ENCODE measurements at places on chromosomes 1 and 21. TPM values are rescaled to one million over a fixed set of nuclear protein-coding genes. Genes with fewer than 3 reads are reported as not detected.

GPR25 gene
- 0.62 TPM for total RNA-seq

- no peak for DNase-seq
- no peaks in the 10 kb centered on the region for H3K27me3 ChIP-seq
These were observed 20.4 kb upstream of the RGS16 start for GRCh38 chr1:182624577-182624976.

DNA sequence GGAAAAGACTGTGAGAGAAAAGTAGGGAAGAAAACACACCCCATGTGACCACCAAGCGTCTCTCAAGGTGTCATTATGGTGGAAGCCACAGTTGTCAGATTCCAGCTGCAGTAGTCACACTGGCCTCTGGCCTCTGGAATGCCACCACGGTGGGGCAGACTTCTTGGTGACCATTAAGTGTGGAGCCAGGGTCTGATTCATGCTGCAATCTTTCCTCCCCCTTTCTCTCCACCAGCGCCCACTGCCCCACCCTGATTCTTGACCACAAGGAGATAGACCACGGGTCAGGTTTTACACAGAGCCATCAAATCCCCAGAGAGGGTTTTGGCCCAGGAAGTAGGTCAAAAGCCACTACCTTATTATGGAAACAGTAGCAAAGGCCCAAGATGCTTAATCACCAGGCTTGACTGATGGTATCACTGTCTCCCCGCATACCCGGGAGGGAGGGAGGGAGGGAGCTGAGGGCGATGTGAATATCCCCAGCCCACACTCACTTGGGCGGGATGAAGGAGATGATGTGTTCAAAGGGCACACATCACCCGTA is 52.7 kb upstream of the GRHL3 start:
- no peaks in the 10 kb centered on the region for H3K4me1 ChIP-seq
- H3K27ac ChIP-seq, result no peak overlapping the region
- no peaks in the 10 kb centered on the region for H3K36me3 ChIP-seq
- no peak overlapping the region for H3K4me3 ChIP-seq
- no peak for DNase-seq
- H3K27me3 ChIP-seq, result no peaks in the 10 kb centered on the region

DNA sequence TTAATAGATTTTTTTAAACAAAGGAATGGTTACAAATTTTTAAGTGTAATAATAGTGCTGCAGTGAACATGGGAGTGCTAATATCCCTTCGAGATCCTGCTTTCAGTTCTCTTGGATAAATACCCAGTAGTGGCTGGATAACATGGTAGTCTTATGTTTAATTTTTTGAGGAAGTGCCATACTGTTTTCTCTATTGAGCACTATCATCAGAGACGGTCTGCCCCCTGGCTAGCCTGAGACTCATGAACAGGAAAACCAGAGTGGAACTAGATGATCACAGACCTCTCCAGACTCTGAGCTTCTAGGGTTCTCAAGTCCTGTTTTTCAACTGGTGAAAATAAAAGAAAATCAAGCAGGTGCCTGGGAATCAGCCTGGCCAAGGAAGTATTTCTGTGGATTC is 97.3 kb upstream of the MARK1 start:
- DNase-seq, result no peak
- no peaks in the 10 kb centered on the region for H3K4me1 ChIP-seq
- H3K36me3 ChIP-seq, result no peaks in the 10 kb centered on the region
- H3K27ac ChIP-seq, result no peak overlapping the region

- no peaks in the 10 kb centered on the region for H3K4me1 ChIP-seq
- no peak for DNase-seq
- H3K4me3 ChIP-seq, result no peak overlapping the region
- no peaks in the 10 kb centered on the region for H3K36me3 ChIP-seq
- no peak overlapping the region for H3K27ac ChIP-seq
These were observed 122.4 kb downstream of the CDC7 start for GRCh38 chr1:91623020-91623419.

GRCh38 chr21:39061766-39062165 is 121.5 kb downstream of the PSMG1 start:
- H3K27ac ChIP-seq, result no peak overlapping the region
- no peaks in the 10 kb centered on the region for H3K36me3 ChIP-seq
- H3K27me3 ChIP-seq, result no peaks in the 10 kb centered on the region
- H3K4me1 ChIP-seq, result peaks cover 26% of the 10 kb centered on the region
- DNase-seq, result no peak

- H3K4me1 ChIP-seq, result peaks cover 15% of the 10 kb centered on the region
- DNase-seq, result no peak
- no peaks in the 10 kb centered on the region for H3K27me3 ChIP-seq
These were observed 9.1 kb upstream of the SH3D21 start for GRCh38 chr1:36297062-36297461.

DIO1 gene
- not detected for total RNA-seq

GSTM5 gene
- total RNA-seq, result 11.7 TPM

GRCh38 chr1:99662539-99663080 is 16.7 kb downstream of the PALMD start:
- H3K4me1 ChIP-seq, result peaks cover 35% of the 10 kb centered on the region
- H3K27me3 ChIP-seq, result no peaks in the 10 kb centered on the region
- H3K27ac ChIP-seq, result peak overlapping the region; percentile 57
- peaks cover 3% of the 10 kb centered on the region for H3K36me3 ChIP-seq

DNA sequence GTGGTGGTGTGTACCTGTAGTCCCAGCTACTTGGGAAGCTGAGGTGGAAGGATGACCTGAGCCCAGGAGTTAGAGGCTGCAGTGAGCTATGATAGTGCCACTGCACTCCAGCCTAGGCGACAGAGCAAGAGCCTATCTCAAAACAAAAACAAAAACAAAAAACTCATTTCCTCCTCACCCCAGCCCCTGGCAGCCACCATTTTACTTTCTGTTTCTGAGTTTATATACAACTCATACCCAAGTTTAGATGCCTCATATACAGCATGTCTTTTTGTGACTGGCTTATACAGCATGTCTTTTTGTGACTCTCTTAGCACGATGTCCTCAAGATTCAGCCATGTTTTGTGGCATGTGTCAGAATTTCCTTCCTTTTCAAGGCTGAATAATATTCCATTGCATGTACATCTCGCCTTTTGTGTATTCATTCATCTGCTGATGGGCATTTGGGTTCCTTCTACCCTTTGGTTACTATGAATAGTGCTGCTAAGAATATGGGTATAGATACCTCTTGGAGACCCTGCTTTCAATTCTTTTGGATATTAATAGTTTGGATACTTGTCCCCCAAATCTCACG is 14.7 kb downstream of the COA7 start:
- peaks cover 18% of the 10 kb centered on the region for H3K36me3 ChIP-seq
- DNase-seq, result no peak
- H3K4me3 ChIP-seq, result no peak overlapping the region
- no peaks in the 10 kb centered on the region for H3K27me3 ChIP-seq

GRCh38 chr1:85801520-85801919 is 93.3 kb upstream of the ZNHIT6 start:
- H3K4me1 ChIP-seq, result no peaks in the 10 kb centered on the region
- no peak overlapping the region for H3K4me3 ChIP-seq
- no peaks in the 10 kb centered on the region for H3K27me3 ChIP-seq
- H3K27ac ChIP-seq, result no peak overlapping the region
- DNase-seq, result no peak

DNA sequence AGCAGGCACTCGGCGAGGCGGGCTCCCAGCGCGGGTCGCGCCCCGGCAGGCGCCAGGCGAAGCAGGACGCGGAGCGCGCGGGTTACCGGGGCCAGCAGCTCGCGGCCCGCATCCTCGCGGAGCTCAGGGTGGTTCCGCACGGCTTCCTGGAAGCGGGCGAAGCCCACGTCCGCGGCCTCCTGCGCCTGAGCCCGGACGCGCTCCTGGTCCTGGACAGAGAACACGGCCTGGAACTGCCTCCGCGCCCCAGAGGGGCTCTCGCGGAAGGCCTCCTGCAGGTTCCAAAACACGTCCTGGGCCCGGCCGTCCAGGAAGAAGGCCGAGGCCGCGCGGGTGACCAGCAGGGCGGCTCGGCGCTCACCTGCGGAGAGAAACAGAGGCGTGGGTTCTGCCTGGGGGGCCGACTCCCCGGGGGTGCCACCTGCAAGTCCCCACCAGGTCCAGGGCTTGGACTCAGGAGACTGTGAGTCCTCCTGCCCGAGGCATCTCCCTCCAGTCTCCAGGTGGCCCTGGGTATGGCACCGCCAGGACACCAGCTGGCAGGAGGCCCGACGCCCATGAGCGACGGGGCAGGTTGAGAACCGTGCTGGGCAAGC is 11.4 kb downstream of the TTC34 start:
- no peaks in the 10 kb centered on the region for H3K36me3 ChIP-seq
- no peaks in the 10 kb centered on the region for H3K4me1 ChIP-seq
- no peak overlapping the region for H3K4me3 ChIP-seq
- H3K27ac ChIP-seq, result no peak overlapping the region
- peak; percentile 35 for DNase-seq

GRCh38 chr1:246187834-246188372 is 319.2 kb downstream of the SMYD3 start:
- no peaks in the 10 kb centered on the region for H3K36me3 ChIP-seq
- no peaks in the 10 kb centered on the region for H3K27me3 ChIP-seq
- no peak overlapping the region for H3K4me3 ChIP-seq
- no peaks in the 10 kb centered on the region for H3K4me1 ChIP-seq

FMO4 gene
- total RNA-seq, result 5.9 TPM

DNA sequence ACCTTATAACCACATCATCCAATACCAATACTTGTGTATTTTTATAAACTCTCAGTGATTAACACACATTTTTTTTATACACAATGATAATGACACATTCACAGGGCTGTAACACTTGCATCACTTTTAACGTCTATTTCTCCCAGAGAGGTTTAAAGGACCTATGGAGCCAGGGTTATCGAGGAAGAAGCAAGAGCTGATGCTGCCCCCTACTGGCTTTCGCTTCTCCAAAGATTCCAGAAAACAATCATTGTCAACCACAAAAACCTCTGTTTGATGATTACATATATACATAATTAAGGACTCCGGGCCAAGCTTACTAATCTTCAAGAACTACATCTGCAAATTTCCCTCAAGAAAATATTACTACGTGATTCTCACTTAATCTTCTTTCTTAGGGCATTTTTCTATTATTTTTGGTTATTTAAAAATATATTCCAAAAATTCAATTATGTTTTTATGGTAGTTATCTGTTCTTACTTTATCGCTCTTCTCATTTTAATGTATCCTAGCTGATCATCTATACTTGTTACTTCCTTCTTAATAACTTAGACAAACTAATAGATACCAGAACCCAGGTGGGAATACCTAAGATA is 214.5 kb downstream of the VAV3 start:
- no peak overlapping the region for H3K27ac ChIP-seq
- H3K27me3 ChIP-seq, result no peaks in the 10 kb centered on the region
- no peak overlapping the region for H3K4me3 ChIP-seq
- H3K4me1 ChIP-seq, result no peaks in the 10 kb centered on the region
- peak; percentile 52 for DNase-seq

SH3BGRL3 gene
- total RNA-seq, result 204 TPM

DNA sequence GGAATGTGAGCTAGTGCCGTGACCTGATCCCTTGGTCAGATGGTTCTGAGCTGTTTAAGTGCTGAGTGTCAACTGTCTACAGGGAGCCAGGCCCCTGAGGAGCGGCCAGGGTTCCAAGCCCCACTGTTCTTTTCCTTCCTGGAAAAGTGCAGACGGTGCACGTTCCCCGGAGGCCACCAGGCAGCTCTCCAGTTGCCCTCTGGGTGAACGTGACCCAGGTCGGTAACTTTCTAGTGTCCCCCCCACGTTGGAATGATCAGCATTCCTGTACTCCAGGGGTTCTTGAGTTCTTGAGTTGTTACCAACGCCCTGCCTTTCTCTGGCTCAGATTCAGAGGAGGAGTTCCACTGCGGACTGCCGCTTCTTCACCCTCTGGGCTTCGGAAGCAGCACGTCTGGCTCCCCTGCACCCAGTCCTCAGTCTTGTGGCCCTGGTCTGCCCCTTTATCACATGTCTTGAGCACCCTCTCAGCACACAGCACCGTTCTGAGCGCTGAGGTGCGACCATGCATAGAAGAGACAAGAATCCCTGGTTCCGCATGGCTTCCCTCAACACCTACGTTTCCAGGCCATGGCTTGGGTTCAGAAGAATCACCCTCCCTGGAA is 131.5 kb downstream of the DHRS3 start:
- DNase-seq, result peak; percentile 84
- H3K4me3 ChIP-seq, result no peak overlapping the region
- H3K36me3 ChIP-seq, result peaks cover 4% of the 10 kb centered on the region
- H3K27me3 ChIP-seq, result no peaks in the 10 kb centered on the region
- H3K4me1 ChIP-seq, result peaks cover 35% of the 10 kb centered on the region

GRCh38 chr1:160777486-160778089 is 18.4 kb upstream of the LY9 start:
- H3K36me3 ChIP-seq, result no peaks in the 10 kb centered on the region
- H3K4me3 ChIP-seq, result no peak overlapping the region
- H3K4me1 ChIP-seq, result peaks cover 13% of the 10 kb centered on the region
- no peak for DNase-seq

ESPN gene
- total RNA-seq, result 8.3 TPM

GRCh38 chr1:91708691-91709090 is 177.3 kb downstream of the TGFBR3 start:
- peaks cover 17% of the 10 kb centered on the region for H3K4me1 ChIP-seq
- H3K4me3 ChIP-seq, result no peak overlapping the region
- DNase-seq, result no peak
- no peak overlapping the region for H3K27ac ChIP-seq
- H3K36me3 ChIP-seq, result peaks cover 55% of the 10 kb centered on the region

CCDC27 gene
- not detected for total RNA-seq

GRCh38 chr21:41877901-41878830 is 978 bp downstream of the PRDM15 start:
- no peaks in the 10 kb centered on the region for H3K27me3 ChIP-seq
- H3K4me1 ChIP-seq, result peaks cover 18% of the 10 kb centered on the region
- DNase-seq, result peak; percentile 63

DNA sequence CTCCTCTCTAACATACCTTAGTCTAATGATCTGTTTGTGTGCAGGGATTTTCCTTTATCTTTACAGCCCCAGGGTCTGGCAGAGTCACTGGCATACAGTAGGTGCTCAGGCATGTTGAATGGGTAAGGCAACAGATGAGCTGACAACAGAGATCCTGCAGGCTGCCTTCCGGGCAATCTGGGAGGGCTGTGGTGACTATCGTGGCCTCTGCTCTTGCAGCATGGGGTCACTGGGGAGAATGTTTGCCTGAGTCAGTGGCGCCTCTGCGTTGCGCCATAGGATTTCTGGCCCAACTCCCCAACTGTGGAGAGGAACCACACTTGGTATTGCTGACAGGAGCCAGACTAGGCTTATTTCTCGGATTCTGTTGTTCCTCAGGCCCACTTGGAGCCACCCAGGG is 93.8 kb downstream of the LAMC2 start:
- H3K27me3 ChIP-seq, result no peaks in the 10 kb centered on the region
- no peaks in the 10 kb centered on the region for H3K36me3 ChIP-seq
- H3K4me1 ChIP-seq, result peaks cover 44% of the 10 kb centered on the region
- no peak overlapping the region for H3K4me3 ChIP-seq
- H3K27ac ChIP-seq, result peak overlapping the region; percentile 74

Measured in lower lobe of right lung (tissue), 2 donors.